Esophagus squamous epithelium (tissue), 5 donors: ENCODE measurements at places on chromosomes 4 and X.

DNA sequence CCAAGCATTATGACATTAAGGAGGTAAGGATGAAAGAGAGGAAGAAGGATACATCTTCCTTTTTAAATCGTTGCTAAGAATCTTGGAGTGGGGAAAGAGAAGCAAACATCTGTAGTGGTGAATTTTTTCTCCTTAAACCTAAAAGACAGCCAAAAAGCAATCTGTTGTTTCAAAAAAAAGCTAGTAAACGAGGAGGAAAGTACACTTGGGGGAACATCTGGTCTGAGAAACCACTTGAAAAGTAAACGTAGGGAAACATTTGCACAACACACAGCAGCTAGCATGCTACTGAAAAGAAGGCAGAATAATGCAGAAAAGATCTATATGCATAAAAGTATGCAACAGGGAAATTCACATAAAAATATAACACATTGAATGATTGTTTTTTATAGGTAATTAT is 1485.6 kb downstream of the PCDH19 start:
- H3K4me1 ChIP-seq, result no peaks in the 10 kb centered on the region
- H3K27ac ChIP-seq, result no peak overlapping the region
- no peak overlapping the region for H3K4me3 ChIP-seq
- DNase-seq, result no peak
- no peaks in the 10 kb centered on the region for H3K36me3 ChIP-seq
- H3K27me3 ChIP-seq, result no peaks in the 10 kb centered on the region

DNA sequence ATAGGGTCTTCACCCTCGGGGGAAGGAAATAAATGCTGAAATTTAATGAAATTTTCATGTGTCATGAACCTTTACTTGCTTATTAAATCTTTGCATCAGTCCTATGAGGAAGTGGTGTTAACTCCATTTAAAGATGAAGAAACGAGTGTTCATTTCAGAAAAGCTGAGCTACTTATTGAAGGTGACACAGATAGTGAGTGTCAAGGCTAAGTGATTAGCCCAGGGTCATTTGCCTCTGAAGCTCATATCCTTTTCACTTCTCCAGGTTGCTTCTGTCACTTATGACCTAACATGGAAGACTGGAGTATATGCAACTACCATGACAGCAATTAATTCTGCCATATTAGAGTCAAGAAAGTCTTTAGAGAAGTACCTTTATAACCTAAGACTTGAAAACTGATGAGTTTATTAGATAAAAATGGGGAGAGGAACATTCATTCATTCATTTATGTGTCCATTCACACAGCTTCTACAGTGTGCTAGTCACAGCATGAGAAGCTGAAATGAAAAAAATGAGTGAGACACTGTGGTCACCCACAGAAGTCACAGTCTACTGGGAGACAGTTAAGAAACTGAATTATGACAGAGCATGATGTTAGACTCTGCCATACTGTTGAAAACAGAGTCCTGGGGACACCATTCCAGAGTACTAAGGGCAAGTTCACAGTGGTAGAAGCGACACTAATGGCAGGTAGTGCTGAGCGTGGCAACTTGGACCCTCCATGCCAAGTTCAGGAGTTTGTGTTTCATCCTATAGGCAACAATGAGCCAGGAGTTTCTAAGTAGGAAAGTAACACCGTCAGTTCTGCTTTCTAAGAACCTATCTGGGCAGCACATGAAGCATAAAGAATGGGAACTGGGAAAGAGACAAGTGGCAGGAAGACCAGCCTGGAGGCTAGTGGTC is 21.3 kb downstream of the ALPK1 start:
- no peak overlapping the region for H3K27ac ChIP-seq
- H3K27me3 ChIP-seq, result no peaks in the 10 kb centered on the region

- no peak for DNase-seq
These were observed 36.7 kb upstream of the HMX1 start for GRCh38 chr4:8908206-8908893.

- H3K27ac ChIP-seq, result peak overlapping the region; percentile 47
- peaks cover 6% of the 10 kb centered on the region for H3K4me1 ChIP-seq
- DNase-seq, result no peak
- H3K4me3 ChIP-seq, result no peak overlapping the region
- no peaks in the 10 kb centered on the region for H3K27me3 ChIP-seq
These were observed 95.2 kb downstream of the SORBS2 start for GRCh38 chr4:185716577-185717376.

- no peak for DNase-seq
- H3K27me3 ChIP-seq, result no peaks in the 10 kb centered on the region
- H3K27ac ChIP-seq, result no peak overlapping the region
- no peaks in the 10 kb centered on the region for H3K36me3 ChIP-seq
These were observed 183.9 kb downstream of the OPHN1 start for GRCh38 chrX:68249401-68249831.

GRCh38 chr4:16048619-16049419 is 35.0 kb downstream of the PROM1 start:
- DNase-seq, result no peak
- H3K36me3 ChIP-seq, result no peaks in the 10 kb centered on the region
- H3K4me3 ChIP-seq, result no peak overlapping the region
- H3K27ac ChIP-seq, result no peak overlapping the region
- no peaks in the 10 kb centered on the region for H3K4me1 ChIP-seq
